Stimulated activated CD8-positive, alpha-beta memory T cell treated with anti-CD3 and anti-CD28 coated beads, Interleukin-4, amount 100 ng/mL, for 24 hours (primary cell): ENCODE measurements at places on chromosomes 6 and 20.

DNA sequence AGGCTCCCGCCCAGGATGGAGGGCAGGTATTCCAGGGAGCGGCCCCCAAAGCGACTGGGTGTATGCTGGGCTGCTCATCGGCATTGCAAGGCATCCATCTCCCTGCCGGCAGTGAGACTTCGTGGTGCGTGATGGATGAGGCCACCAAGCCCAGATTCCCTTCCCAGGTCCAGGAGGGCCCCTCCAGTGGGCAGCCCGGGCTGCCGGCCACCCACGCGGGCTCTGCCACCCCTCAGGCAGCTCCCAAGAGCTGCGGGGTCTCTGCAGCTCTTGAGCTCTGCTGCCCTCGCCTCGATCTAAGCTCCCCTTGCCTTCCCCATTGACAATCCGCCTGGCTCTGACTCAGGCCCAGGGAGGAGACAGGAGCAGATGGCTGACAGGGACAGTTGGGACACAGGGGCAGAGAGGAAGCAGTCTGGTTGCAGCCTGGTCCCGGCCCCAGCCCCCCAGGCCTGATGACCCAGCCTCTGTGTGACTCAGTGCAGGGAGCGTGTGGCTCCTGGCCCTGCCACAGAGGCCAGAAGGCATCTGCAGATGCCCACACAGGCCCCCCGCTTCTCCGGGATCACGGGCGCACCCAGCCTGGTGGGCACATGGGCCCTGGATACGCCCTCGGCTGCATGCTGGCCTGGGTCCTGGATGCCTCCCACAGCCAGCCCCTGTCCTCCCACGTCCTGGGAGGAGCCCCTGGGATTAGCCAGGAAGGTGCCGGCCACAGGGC, 33.0 kb downstream of the SLCO4A1 start:
- DNase-seq = no peak

- no peak for DNase-seq
These were observed 129.1 kb downstream of the PREX1 start for GRCh38 chr20:48698507-48699267.

DNA sequence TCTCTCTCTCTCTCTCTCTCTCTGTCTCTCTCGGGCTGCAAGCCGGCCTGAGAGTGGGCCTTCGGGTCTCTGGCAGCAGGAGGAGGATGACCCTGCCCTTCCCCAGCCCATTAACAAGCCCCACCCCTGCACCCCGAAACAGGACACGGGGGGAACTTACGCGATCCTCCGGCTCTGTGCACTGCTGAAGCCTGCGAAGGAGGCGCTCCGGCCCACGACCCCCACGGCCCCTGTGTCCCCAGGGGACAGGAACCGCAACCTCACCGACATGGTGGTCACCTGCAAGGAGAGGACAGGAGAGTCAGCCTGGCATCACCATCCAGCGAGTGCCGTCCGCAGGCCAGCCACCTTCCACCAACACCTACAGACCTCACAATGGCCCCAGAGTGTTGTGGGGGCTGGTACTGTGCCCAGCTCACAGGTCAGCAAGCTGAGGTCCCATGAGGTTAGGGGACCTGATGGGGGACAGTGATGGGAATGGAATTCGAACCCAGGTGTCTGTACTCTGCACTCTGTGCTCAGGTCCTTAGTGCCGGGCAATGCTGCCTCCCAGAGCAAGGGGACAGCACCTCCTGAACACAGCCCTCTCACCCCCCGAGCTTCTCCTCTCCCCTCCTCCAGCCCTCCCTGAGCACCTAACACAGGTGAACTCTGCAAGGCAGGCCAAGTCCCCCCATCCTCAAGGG, 60.6 kb downstream of the RIPOR3 start:
- no peak for DNase-seq

DNA sequence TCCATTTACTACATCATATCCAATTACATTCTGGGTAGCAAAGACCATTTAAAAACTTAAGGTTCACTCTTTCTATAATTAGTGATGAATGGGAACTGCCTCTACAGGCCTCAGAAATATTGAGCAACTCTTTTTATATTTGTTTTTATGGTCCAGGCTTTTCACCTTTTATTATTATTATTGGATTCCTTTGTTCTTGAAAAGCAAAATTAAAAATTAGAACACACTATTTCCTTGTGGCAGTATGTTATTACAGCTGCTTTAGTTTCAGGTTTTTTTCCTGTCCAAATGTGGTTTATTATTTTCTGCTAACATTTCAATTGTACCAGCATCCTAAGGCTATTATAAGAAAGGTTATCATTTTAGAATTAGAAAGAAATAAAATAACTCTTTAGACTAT, 150.1 kb downstream of the FARS2 start:
- DNase-seq = no peak

DNA sequence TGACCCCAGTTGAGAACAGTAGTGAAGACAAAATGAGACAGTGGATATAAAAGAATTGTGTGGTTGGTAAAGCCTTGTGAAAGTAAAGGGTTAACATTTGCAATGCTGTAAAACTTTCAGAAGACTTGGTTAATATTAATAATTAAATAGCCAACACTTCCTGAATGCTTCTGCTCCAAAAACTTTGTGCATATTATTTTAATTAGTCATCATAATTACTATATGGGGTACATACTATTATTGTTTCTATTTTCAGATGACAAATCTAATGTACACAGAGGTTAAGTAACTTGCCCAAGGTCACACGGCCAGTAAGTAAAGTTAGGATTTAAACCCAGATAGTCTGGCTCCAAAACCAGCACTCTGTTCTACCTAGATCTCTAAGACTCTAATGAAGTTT, 291.3 kb downstream of the OGFRL1 start:
- DNase-seq = no peak

DNA sequence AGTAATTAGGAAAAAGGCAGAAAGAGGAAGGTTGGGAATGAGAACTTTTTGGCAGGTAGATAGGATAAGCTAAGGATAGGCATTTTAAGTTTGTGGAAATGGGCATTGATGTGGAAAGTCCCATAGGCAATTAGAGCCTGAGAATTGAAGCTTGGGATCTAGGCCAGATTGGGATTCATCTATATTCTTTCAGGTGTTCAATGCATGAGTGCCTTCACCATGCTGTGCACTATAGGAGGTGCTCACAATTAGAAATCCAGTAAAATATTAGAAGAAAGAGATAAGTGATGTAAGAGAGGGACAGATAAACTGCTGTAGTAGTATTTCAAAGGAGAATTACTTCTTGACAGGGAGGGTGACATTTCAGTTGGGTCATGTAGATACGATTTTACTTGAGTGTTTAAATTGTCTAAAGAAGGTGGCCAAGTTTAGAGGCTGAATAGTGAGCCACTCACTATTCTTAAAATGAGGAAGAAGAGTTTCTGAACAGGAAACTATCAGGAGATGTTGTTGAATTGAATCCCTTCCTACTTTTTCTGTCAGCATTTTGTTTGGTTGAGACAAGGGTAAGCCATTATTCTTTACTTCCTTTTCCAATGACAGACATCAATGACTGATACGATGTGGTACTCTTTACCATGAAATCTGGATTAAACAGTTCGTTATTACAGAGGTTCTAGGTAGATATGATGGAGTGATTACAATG, 31.0 kb upstream of the CTAGE9 start:
- DNase-seq = no peak

GRCh38 chr6:170243791-170244291, 47.0 kb downstream of the DLL1 start:
- DNase-seq = no peak

DNA sequence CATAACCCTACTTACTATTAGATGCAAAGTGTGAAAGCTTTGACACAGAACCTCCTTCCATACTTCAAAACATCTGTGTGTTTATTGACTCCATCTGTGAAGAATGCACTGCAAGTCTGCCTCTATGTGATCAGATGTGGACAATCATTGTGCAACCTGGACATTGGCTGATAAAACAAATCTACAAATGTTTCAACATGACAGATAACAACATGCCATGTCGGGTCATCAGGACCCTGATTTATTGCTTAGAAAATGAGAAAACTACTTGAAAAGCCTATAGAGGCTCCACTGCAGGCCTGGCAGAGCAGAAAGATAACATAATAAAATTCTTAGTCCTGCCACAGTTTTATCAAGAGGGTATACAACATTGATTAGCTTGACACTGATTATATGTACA, 1286.4 kb downstream of the GRIK2 start:
- DNase-seq = no peak

DNA sequence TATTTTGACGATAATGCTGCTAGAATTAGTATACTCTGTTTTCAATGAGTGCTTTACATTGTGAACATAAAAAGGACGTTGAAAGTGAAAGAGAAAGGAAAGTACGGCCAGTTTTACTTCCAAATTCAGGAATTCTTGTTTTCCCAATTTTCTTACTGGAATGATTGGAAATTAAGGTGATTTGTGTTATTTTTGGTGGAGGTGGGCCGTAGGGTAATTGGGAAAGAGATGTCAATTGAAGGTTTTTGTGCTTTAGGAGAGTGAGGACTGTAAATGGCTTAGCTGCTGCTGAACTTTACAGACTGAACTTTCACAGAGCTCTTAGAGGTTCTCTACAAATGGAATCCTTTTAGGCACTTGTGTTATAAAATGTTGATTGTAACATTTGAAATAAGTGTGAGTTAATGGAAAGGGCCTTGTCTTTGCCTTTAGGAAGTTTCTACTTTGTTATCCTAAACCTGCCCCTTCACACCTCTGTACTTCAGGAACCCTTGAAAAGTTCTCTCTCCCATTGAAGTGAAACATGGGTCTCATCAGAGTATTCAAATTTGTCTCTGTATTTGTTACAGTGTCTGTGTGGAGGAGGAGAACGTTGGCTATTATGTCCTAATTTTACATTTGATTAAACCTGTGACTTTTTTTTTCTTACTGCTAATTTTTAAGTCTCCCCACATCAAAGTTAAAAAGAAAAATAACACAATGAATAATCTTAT, 256.4 kb downstream of the ARID1B start:
- DNase-seq = no peak

DNA sequence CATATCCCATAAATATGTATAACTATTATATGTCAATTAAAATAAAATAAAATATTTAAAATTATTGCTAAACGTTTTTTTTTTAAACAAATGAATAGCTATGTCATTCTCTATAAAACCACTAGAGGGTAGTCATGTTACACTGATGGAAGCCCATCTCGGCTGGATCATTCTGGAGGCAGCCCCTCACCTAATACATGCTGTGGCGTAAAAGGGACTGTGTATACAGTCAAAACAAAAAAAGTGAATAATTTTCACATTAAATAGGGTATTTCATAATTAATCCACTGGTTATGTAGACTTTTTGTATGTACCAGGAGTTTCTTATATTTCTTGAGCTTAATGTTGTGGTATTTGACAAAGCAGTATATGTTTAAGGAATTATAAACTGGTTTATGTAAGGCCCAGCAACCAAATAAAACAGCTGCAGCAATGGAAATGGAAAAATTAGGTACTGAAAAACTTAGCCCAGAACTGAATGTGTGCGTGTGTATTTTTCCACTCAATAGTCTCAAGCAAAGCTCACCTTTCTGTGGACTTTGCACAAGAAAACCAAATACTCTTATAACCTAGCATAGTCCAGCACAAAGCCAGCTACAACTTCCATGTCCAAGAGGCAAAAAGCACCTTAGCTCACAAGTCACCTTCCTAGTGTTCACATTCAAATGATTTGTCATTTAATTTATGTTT, 81.7 kb downstream of the COL9A1 start:
- DNase-seq = no peak

DNA sequence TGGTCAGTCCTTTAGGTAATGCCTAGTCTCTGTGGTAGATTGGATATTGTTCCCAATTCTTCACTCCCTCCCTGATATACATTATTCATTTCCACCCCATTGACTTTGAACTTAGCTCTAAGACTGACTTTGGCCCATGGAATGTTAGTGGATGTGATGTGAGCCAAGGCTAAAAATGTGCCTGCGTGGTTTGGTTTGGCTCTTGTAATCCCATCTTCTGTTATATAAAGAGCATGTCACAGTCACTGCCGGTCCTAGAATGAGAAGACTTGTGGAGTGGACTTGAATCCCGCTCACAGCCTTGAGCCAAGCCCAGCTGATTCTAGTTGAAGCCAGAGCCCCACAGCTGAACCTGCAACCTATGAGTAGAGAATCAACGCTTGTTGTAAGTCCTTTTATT, 23.6 kb upstream of the DNAAF9 start:
- no peak for DNase-seq

DNA sequence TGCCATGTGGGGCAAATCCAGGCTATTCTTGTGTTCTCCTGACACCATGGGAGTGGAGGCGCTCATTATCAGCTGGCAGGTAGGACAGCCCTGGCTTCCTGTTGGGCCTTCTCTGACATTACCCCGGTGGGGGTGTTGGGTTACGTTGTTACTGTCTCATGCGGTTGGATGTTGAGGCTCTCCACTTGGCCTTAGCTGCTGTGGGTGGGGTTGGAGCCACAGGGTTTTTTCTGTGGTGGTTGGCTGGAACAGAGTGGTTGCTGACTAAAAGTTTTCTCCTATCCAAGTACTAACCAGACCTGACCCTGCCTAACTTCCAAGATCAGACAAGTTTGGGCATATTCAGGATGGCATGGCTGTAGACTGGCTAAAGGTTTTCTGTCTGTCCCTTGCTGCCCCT, 20.2 kb downstream of the RIPK1 start:
- no peak for DNase-seq

DNA sequence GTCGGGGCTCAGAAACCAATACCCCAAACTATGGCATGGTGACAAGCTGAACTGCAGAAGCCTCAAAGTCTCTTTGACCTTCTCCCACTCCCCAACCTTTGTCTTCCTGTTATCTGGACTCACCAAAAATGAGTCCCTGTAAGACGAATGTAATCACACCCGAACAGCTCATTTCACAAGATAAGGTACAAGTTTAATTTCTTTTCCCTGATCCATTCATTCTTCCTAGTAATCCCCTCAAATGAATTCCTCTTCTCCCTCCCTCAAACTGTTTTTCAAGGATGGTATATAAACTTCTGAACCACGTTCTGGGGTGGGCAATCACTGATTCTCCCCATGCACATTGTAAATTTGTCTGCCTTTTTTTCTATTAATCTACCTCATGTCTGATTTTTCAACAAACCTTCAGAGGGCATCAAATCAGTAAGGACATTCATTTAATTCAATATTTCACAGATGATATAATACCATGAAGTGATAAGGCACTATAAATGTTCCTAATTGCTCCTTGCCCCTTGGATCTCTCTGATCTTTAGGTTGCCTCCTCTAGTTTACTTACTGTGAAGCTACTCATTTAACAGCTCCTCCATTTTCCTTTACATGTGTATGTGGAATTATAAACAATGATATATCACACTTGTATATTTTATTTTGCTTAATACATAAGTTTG, 77.2 kb downstream of the OR2B2 start:
- no peak for DNase-seq
